SHP77 treated with DMSO at 0.1 percent for 48 hours (cell line): ENCODE measurements at places on chromosomes 1 and 21.

DNA sequence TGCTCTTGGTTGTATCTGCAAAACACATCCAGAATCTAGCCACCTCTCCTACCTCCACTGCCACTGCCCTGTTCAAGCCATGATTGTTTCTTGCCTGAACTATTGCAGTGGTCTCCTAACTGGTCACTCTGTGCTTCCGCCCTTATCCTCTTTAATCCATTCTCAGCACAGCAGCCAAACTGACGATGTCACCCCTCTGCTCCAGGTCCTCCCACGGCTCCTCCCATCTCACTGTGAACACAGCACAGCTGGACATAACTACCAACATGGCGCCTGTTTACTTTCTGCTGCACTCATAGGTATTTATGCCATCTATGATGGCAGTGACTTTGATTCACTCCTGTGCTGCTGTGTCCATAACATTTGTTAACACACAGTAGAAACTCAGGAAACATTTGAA is 406.7 kb downstream of the DISC1 start:
- DNase-seq, result peak; percentile 5

- DNase-seq, result no peak
Observed at GRCh38 chr21:42296501-42296900, 18.7 kb downstream of the TFF3 start.

DNA sequence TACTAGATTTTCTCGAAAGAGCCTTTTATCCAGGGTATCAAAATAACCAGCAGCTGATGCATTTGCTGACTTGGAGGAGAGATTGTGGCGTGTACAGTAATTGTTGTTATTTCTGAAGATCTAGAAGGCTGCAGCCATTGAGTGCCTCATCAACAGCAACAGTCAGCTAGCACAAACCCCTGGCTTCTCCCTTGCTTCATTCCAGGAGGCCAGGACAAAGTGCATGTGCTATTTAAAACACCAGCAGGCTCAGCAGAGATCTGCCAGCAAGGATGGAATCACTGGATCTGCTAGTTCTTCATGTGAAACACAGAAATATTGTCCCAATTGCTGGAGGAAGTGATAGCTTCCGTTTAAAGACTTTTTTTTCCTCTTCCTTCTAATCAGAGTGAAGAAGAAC is 2.8 kb upstream of the NGF start:
- no peak for DNase-seq

DNA sequence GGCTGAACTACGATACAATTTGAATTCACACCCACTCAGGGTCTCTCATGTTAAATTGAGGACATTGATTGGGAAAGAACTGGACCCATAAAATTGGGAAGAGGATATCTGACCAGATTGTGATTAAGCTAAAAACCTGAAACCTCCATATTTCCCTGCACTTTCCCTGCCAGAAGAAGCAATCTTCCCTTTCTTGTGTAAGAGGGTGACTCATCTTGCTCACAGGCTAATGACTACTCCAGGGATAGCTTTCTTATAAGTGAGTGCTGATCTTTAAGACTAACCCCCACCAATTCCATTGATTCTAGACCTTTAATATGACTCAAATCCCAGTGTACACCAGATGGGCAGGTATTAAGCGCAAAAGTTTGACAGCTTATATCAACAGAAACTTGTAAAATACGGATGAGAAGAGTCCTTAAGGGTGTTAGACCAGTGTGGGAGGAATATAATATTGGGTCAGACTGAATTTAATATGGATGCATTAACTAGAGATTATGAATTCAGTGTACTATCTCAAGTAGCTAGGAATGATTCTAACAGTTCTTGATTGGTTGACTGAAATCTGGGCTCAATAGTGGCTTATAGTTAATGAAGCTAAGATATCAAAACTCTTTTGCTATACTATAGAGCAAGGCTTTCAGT is 12.1 kb upstream of the SGIP1 start:
- no peak for DNase-seq

DNA sequence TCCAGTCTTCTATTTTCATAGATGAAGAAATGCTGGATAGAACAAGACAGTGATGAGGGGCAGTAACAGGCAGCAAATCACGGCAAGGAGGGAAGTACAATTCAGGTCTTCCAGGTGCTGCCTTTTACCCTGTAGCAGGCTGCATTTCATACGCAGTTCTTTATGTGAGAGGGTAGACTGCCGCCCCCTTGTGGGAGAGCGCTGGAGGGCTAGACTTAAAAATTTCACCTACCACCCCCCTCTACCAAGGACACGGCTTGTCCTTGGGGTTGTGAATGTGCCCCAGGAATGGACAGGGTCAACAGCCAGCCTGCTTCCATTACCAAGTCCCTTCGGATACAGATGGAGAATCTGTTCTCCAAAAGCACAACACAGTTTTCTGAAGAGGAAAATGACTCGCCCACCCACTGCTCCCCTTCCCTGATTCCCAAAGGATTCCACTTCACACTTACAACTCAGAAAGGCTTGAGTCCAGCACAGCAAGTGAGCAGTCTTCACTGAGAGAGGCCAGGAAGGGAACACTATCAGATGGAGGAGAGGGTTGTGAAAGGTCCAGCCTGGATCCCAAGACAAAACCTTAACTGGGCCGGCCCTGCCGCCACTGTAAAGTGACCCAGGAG is 7.4 kb downstream of the WDR77 start:
- DNase-seq, result no peak

DNA sequence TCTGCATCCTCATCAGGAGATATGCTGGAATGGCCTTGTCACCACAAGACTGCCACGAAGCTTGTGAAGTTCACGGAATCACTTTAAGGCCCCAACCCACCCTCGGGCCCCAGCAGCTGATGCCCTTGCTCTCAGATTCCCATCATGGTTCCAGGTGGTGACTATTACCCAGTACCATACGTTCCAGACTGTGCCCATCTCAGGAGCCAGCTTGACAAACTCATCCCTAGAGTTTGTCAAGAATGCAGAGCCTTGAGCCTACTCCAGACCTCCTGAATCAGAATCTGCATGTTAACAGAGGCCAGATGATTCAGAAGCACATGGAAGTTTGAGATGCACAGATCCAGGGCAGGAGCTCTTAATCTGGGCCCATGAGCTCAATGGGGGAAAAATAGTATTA is 53.9 kb upstream of the RBM15 start:
- DNase-seq, result no peak

DNA sequence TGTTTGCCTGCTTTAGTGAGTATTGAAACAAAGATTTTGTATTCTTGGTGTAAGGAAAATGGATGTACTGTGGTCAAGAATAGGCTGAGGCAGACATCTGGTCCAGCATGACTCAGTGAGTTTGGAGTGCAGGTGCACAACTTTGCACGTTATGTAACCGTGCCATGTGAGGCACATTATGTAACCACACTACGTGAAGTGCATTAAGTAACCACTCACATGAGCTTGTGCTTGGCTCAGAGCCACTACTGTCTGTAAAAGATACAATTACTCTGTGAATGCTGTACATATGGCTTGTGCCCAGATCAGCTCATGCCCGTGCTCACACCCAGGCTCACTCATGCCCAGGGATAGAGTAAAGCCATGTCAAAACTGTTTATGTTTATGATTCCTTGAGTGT is 216.8 kb downstream of the CTH start:
- DNase-seq, result peak; percentile 30

DNA sequence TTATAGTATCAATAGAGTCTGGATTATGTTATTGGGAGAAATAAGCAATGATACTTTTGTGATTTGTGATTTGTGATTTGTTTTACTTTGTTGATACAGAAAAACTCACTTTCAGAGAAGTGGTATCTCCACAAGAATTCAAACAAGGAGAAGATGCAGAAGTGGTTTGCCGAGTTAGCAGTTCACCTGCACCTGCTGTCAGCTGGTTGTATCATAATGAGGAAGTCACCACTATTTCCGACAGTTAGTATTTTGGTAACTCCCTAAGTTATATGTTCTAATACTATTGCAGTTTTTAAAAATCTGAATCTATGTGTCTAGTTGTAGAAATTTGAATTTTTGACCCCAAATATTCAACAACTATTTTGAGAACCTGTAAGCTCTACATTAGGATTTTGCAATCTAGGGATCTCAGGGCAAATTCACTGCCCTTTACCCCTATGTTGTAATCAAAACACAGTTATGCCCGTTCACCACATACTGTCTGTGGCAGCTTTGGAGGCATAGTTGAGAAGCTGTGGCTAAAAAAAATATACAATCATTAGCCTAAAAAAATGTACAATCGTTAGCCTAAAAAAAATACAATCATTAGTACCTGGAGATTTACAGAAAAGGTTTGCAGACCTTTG is 288.1 kb downstream of the NCAM2 start:
- no peak for DNase-seq

- DNase-seq, result no peak
Observed at GRCh38 chr1:228118040-228118439, 8.9 kb upstream of the MRPL55 start.

- DNase-seq, result no peak
Observed at GRCh38 chr1:94250341-94250740, 13.0 kb upstream of the ARHGAP29 start.

DNA sequence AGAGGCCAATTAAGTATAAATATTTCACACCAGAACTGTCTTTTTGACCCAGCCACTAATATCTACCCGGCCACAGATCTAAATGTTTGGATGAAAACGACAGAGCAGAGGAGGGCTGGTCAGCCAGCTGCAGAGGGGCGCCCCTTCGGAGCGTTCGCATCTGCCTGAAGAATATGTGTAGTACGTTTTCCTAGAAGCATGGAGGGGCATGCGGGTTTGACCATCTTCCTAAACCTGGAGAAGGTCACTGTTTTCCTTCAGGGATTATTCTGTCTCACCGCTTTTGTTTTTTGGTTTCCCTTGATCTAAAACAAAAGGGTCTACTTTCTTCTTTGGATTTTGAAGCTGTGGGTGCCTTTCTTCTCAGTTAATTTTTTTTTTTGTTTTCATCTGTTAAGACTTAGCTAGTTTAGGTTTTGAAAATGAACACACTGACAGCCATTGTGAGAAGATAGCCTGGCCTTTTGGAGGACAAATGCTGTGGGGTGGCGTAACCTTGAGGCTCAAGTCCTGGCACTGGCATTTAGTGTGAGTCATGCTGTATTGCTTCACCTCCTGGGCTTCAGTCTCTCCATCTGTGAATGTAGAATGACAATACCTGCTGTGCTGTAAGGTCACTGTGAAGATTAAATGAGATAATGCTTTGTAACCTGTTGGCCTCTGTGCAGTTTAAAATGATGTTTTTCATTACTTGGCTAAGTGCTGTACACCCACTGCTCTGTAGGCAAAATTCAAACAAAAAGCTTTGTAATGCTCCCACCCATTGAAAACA is 74.1 kb upstream of the IRF2BP2 start:
- DNase-seq, result peak; percentile 59

DNA sequence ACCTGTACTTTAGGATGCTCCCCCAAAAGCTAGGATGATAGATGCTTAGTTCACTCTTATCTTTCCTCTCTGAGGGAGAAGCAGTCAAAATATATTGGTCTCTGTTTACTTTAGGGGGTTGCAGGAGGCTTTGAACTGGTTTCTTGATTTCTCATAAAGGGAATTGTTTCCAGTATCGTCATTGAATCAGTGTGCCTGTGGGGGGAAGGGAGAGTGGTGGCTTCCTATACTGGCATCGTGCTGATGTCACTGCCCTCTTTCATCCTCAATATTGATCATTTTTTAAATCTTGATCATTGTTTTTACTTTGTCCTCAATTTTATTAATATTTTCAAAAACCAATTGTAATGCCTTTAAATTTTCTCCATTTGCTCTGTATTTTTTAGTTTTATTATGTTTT is 40.2 kb upstream of the CFHR3 start:
- DNase-seq, result no peak

DNA sequence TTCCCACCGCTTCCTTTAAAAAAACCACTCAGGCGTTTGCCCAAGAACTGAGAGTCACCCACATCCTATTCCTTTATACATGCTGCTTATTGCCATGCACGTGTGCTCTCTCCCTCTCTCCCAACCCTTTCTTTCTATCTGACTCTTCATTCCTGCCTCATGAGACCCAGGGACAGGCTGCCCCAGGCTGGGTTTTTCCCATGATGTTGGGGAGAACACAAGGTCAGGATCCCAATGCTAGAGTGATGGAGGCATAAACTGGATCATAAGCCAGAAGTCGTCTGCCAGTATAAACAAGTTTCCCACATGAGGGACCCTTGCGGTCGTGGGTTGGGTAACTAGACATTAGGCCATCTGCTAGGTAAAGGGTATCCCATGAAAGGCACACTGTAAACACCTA is 64.9 kb downstream of the CD2 start:
- DNase-seq, result no peak

DNA sequence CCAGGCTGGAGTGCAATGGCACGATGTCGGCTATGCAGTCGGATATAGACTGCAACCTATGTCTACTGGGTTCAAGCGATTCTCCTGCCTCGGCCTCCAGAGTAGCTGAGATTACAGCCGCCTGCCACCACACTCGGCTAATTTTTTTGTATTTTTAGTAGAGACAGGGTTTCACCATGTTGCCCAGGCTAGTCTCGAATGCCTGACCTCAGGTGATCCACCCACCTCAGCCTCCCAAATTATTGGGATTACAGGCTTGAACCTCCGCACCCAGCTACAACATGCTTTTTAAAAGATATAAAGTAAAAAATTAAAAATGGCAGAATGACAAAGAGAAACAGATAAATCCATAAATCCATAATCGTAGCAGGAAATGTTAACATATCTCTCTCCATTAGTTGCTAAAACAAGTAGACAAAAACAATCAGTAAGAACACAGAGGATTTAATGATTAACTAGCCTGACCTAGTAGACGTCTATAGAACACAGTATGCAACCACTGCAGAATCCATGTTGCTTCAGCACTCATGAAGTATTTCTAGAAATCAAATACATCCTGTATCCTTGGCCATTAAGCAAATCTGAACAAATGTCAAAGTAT is 59.9 kb upstream of the SPOCD1 start:
- no peak for DNase-seq

DNA sequence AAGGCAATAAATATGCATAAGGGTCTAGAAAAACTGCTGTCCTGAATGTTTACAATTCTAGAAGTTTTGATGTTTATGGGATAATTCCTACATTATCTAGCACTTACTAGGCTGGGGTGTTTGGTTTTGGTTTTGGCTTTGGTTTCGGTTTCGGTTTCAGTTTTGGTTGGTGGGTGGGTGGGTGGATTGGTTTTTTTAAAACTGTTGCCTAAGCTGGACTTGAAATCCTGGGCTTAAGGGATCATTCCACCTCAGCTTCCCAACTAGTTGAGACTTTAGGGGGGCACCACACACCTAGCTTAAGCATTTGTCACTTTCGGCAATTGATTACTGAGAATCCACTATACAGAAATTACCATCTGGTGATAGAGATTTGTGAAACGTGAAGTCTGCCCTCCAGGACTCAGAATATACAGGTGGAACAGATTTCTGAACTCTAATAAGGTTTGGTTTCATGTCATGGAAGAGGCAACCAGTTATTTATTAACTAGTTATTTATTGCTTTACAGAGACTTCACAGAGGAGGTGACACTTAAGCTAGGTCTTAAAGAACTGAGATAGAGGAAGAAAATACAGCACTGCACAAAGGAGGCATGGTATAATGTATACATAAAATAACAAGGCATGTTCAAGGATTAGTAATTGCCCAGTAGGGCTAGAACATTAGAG is 69.6 kb downstream of the PIK3R3 start:
- DNase-seq, result no peak

DNA sequence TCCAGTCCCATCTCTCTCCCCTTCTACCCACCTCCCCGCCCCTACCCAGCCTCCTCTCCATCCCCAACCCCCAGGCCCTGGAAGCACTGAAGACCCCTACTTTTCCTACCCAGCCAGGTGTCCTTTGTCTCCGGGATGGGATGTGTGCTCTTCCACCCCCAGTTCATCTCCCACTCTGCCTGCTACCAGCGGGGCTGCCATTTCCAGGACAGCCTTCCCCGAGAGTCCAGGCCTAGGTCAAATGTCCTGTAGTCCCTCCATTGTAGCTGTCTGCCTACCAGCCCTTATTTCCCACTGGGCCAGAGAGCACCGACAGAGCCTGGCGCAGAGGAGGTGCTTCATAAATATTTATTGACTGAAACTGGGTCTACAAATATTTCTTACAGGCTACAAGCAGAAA is 72.0 kb upstream of the TLR5 start:
- no peak for DNase-seq
